ENCODE measurements at places on chromosomes 6 and 20.

DNA sequence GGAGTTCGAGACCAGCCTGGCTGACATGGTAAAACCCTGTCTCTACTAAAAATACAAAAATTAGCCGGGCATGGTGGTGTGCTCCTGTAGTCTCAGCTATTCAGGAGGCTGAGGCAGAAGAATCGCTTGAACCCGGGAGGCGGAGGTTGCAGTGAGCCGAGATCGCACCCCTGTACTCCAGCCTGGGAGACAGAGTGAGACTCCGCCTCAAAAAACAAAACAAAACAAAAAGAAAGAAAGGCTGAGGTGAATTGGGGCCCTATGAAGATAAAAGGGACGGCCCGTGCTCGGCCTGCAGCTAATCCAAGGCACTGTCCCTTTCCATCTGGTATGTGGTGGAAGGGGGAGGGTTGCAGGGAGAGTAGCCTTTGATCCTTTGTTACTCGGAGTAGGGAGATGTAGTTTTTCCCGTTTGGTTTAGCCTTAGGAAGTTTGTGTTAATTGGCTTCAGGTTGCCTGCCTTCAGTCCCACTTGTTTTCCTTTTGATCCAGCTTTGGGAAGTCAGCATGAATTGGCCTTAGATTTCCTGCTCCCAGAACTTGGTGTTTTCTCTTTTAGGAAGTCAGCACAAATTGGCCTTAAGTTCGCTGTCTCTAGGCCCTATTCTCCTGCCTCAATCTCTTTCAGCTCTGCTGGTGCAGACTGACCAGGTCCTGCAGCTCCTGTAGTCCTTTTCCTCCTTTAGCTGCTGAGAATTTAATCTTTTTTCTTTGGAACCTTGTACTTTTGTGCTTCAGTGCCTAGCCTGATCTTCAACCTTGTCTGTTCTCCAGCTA, 36.1 kb upstream of the PAQR8 start:
- no peak for DNase-seq

- no peak for DNase-seq
Observed at GRCh38 chr20:63234693-63235398, 859 bp upstream of the BIRC7 start.

DNA sequence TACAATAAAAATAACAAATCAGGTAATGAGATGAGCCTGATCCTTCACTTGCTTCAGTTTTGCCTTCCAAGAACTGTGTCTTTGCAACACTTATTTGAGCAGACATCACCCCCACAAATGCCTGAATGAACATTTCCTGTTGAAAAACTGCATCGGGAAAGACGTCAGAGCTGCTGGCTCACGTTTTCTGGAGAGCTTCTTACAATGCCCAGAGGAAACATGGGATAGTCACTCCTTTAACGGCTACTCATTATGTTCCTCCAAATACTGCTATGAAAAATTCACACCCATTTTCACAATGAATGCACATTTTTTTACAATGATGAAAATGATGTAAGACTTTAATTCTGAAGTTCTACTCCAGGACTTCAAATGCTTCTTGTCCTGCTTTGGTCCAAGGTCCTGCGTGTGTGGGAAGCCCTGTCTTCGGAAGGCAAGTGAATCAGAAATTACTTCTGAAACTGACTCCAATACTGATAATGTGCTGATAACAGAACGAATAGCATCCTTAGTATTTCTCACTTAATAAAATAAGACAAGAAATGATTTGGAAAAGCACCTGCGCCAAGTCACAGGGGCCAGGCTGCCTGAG, 238.0 kb downstream of the ANKRD60 start:
- no peak for DNase-seq

GRCh38 chr6:79385893-79386292, 151.3 kb downstream of the LCA5 start:
- no peak for DNase-seq

GRCh38 chr6:111503660-111504059, 20.6 kb upstream of the REV3L start:
- no peak for DNase-seq

- no peak for DNase-seq
Observed at GRCh38 chr6:150395388-150396009, 26.7 kb downstream of the IYD start.

DNA sequence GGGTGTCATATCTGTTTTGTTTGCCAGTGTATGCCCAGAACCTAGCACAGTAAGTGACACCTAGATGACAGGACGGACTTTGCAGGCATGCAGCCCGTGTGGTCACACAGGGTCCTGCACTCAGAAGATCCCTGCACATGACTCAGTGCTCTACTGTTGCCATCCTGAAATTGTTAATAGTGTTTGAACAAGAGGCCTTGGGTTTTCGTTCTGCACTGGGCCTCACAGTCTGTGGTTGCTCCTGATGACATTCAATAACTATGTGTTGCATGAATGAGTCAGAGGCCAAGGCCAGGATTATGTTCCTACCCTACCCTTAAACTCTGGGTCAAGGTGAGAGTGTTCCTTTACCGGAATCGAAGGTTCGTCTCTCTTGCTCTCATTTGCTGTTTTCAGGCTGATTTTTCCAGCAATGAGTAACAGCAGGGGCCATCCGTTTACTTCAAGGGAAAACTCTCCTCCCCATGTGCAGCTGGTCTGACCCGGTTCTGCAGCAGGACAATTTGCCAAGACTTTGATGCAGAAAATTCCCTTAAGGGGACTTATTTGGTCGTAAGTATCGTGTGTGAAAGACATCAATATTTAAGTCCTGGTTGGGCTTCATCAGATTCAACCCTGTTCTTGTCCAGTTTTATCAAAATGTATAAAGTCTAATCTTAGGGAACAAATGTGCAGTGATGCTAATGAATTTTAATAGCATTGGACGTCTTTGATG, 13.0 kb upstream of the PFDN4 start:
- no peak for DNase-seq

GRCh38 chr20:49372095-49372734, 94.4 kb upstream of the ZNFX1 start:
- DNase-seq, result no peak

GRCh38 chr20:41340327-41341055, at the start of gene LPIN3:
TSS of gene LPIN3 (plus strand) at chr20:41340821. CDS start at chr20:41345804, 4,983 bp downstream.
- peak; percentile 46 for DNase-seq

DNA sequence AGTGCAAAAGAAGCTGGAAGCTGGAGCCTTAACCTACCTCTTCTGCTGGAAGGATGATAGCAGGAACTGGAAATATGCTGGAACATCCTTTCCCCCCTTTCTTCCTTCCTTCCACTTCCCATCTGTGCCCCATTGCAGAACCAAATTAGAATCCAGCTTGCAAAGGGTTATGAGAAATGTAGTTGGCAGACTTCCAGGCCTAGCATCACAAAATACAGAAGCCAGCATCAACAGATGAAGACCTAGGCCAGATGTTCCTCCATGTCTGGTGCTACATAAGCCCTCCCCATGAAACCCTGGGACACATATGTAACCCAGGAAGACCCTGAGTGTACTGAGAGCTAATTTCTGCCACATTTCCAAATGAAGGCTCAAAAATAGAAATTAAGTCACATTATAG, 40.0 kb upstream of the TFAP2B start:
- DNase-seq, result no peak

DNA sequence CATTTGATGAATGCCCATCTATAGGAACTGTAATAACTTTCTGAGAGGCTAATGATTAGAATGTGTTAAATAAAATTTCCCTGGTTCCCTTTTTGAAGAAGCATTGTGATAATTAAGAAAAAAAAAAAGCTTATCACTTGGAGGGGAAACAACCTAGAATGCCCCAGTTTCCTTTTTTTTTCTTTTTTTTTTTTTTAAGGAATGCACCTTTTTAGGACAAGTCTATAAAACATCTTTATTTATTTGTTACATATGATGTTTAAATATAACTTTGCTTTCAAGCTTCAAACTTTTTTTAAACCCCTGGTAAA, 7.3 kb upstream of the MRPS10 start:
- no peak for DNase-seq

- DNase-seq, result no peak
Observed at GRCh38 chr20:1101533-1101932, 16.9 kb upstream of the PSMF1 start.

- no peak for DNase-seq
Observed at GRCh38 chr6:73248192-73248903, 14.6 kb downstream of the KHDC1 start.

DNA sequence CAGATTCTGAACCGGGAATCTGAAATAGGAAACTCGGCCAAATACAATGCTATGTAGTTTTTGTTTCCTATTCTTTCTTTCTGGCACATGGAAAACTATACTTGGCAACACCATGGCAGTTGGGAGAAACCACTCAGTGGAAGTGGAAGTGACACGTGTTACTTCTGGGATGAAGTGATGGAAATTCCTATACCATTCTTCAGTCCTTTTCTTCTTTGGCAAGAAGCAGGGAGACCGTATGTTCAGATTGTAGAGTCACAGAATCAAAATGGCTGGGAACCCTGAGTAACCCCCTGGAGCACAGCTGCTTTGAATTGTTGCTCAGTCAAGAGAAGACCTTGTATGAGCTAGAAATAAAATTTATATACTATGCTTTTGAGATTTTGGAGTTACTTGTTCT, 18.8 kb upstream of the TINAG start:
- no peak for DNase-seq

GRCh38 chr6:11738661-11739375, 39.8 kb downstream of the ADTRP start:
- no peak for DNase-seq

DNA sequence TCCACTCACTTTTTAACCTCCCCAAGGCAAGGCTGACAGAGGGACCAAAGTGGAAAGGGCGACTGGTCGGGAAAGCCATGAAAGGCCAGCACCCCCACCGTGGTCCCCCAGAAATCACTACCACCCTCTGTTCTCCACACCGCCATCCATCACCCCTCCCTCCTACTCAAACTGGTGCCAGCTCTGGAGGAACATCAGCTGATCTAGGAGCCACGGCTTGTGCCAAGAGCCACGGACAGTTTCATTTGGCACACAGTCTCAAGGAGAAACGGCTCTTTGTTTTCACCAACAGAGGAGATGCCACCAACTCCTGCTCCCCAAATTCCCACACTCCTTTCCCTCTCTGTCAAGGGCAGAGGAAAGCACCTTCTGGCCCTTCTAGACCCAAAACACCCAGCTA, 26.0 kb downstream of the TBC1D7 start:
- no peak for DNase-seq

DNA sequence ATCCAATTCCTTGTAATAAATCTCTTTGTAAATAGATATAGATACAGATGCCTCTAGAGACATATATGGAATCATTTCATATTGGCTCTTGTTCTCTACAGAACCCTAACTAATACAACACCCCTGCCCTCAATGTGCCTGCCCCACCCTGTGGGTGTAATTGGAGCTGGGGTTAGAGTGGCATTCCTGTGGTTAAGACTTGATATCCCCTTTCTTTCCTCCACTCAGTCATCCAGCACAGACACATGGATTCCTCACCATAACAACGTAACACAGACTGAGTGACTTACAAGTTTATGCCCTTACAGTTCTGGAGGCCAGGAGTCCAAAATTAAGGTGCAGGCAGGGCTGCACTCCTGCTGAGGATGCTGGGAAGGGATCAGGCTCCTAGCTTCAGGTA, 42.8 kb downstream of the C6orf118 start:
- no peak for DNase-seq

DNA sequence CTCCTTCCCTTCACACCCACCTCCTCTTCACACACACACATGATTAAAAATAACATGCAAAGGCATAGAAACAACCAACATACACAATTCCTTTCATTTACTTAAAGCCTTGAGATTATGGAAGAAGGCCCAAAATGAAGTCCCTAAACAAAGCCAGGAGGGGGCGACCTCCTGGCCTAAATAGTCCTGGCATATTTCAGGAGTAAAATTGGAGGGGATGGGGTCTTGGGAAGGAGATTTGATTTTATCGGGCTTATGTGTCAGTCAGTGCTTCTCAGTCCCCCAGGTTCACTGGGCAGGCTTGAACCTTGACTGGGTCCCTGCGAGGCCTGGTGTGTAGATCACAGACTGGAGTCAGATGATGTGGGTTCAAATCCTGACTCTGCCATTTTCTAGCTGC, 266.4 kb downstream of the SAMD5 start:
- DNase-seq, result no peak

GRCh38 chr6:68082086-68082485, 553.0 kb upstream of the ADGRB3 start:
- DNase-seq, result no peak

DNA sequence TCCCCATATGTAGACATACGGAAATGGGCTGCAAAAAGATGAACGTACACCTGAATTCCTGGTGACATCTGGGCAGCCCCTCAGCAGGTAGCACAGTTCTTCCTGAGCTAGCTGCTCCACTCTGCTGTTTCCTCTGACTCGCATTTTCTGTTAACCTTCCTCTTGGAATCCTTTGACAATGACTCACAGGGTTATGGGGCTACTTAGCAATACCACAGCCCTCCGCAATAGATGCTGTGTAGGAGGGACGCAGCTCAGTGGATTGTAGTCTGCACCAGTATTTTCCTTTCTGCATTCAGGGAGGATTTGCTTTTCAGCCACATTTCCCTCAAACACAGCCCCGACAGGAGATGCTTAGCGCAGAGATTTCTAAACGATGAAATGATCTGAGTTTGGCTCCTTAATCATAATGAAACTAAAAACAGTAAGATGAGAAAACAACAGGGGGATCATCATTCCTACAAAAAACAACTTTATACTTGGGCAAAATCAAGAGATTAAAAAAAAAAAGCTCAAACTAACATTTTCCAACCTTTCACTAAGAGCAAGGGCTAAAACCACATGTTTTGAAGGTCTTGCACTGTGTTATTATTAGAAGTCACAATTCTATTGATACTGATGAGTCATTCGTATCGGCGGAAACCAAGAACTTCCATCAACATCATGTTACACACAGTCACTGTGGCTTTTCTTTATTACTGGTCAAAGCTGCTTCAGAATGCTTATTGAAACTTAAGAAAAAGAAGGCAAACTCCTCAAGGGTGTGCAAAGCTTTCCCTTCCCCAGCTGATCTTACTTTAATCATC, 12.2 kb downstream of the BACH2 start:
- DNase-seq, result peak; percentile 55

GRCh38 chr6:13711324-13711732, 307 bp downstream of the RANBP9 start:
- peak; percentile 67 for DNase-seq

DNA sequence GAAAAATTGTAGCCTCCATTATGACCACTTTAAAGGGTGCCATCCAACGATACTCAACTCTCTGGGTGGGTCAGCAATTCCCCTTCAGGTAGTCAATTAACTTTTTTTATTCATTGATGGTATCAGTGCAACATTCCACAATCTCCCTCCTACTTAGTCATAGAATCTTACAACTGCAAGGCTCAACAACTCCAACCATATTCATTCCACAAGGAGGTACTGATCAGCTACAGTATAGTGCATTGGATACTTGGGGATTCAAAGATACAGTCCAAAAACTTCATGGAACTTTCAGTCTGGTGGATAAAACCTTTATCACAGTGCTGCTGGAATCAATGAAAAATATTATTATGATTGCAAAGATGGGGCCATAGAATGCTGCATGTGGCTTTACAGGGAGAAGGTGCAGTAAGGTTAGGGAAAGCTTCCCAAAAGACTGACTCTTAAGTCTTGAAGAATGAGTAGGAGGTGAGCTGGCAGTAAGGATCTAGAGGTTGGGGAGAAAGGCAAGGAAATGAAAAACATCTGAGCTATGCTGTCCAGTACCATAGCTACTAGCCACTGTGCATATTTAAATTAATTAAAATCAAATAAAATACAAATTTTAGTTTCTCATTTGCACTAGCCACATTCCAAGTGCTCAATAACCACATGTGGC, 314.7 kb upstream of the PRDM1 start:
- no peak for DNase-seq

All from stimulated activated CD4-positive, alpha-beta T cell treated with anti-CD3 and anti-CD28 coated beads, Interleukin-12 subunit alpha, Interleukin-12 subunit beta, amount 100 ng/mL, for 48 hours (primary cell).